AG04449 (cell line): ENCODE measurements at places on chromosomes 2 and 18.

- DNase-seq: no peak
These were observed 3.3 kb upstream of the NAPG start for GRCh38 chr18:10522574-10522973.

DNA sequence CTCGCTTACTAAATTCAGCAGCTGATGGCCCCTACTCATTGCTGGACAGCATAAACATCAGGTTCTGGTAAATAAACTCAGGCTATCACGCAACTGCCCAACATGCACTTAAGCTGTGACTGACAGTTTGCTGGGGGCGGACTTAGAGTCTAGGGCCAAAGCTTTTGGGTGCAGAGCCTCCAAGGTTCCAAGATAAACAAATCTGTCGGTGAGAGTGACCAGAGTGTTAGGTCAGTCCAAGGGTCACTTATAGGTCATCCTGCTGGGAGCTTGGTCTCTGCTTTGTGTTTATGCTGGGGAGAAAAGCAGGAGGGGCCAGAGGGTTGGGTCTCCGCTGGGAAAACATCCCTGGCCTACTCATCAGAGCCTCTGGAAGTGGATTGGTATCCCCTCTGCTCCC lies 188.6 kb upstream of the GATA6 start:
- DNase-seq: no peak

DNA sequence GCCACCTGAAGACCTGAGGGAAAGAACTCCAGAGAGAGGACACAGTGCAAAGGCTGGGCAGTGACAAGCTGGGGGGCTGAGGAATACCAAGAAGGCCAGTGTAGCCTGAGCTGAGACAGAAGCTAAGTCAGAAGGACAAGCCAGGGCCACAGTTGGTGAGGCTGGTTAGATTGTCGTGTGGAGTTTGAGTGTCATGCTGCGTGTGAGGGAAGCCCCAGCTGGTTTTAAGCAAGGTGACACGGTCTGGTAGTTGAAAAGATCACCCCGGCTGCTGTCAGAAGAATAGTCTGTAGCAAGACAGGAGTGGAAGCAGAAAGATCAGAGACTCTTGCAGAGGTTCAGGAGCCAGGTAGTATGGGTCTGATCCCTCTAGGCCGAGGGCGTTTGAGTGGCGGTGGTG lies 50.6 kb upstream of the RMDN2 start:
- no peak for DNase-seq

- DNase-seq: no peak
These were observed 1.9 kb upstream of the NT5DC4 start for GRCh38 chr2:112718863-112719370.

DNA sequence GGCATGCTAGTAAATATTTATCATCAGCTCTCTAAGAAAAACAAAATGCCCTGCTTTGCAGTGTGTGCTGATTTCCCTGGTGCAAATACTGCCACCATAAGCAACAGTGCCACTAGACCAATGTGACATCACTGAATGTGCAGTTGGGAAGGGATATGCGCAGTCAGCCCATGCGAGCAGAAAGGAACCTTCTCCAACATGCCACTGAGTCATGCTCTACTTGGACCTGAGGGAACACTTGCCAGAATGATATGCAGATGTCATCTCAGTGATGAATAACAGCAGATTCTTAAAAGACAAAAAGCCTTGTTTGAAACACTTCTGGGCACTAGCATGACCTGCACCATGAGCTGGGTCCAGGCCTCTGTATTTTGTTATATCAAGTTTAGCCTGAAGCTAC lies 55.3 kb upstream of the REL start:
- no peak for DNase-seq

- no peak for DNase-seq
These were observed 39.5 kb downstream of the ATP6V1C2 start for GRCh38 chr2:10760794-10761504.

GRCh38 chr2:196415384-196415783 lies 224.1 kb upstream of the CCDC150 start:
- DNase-seq: no peak

GRCh38 chr2:235937936-235938335 lies 230.2 kb downstream of the GBX2 start:
- DNase-seq: no peak

GRCh38 chr2:74221091-74221490 lies 22.7 kb downstream of the MTHFD2 start:
- no peak for DNase-seq

GRCh38 chr18:69031571-69031970 lies 233.7 kb downstream of the CCDC102B start:
- DNase-seq: no peak

DNA sequence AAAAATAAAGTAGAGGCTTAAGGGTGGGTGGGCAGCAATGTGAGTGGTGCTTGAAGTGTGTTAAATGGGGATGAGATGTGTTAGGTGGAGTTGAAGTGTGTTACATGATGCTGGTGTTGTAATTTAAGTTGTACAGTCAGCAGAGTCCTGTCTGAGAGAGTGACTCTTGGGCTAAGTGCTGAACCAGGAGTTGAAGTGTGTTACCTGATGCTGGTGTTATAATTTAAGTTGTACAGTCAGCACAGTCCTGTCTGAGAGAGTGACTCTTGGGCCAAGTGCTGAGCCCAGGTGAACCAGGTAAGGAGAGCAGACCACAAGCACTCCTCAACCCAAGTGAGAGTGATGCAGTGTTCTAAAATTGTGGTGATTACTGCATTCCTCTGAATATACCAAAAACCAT lies 40.6 kb downstream of the LCLAT1 start:
- DNase-seq: no peak

DNA sequence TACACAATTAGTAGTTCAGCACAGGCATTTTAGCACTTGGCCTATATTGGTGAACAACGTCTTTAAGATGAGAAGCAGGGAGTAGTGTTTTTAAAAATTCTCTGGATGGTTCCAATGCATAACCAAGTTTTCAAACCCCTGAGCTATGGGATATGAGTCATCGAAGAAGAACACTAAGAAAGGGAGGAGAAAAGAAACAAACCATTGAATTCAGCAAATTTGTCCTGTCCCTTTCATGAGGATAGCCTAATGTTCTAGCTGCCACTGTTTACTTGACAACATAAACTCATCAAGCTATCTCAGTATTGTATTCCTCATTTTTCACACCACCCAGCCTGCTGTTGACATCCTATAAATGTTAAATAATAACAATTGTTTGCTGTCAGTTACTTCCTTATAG lies 158.0 kb downstream of the BARD1 start:
- DNase-seq: no peak

GRCh38 chr2:95076705-95077529 lies 44.7 kb downstream of the MRPS5 start:
- no peak for DNase-seq

DNA sequence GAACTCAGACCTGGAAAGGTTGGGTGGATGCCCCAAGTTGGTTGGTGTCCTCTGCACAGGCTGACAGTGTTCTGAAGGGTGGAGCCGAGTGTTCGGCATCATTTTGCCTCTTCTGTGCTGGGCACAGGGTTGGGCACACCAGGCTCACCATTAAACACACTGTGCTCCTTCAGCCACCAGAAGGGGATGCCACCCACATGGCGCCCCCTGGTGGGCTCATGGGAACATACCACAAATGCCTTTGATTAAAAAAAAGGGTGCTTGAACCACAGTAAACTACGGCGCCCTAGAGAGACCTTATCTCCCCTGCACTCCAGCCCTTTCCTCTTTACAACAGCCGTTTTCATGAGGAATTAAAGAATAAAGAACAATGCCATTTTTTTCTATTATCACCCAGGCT lies 89.4 kb downstream of the CELF4 start:
- no peak for DNase-seq

DNA sequence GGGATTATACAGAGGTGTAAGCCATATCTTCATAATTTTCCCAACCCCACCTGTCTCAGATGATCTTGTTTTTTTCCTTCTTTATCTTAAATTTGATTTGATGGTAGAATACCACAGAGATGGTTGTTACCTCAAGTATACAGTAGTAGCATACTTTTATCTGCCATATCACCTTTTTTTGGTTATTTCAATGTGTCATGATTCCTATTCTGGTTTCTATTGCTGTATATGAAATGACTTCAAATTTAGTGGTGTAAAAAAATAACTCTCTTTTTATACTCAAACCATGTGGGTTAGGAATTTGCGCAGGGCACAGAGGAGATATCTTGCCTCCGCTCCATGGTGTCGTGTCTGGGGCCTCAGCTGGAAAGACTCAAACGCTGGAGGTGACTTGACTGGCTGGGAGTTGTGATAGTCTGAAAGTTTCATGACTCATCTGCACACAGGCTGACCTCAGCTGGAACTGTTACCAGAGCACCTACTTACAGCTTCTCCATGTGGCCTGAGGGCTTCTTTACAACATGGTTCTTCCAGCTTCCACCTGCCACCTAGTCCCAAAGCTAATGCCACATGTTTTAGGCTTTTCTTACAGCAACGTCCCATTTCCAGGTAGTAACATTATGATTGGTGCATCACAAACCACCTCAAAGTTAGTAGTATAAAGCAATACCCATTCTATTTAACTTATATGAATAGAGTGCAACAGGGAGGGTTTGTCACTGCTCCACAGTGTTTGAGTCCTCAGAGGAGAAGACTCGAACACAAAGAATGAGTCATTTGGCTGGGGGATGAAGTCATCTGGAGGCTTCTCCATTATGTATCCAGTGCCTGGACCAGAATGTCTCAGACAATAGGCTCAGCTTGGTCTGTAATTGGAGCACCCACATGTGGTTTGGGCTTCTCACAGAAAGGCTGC lies 82.3 kb upstream of the XPO1 start:
- DNase-seq: peak; percentile 44

DNA sequence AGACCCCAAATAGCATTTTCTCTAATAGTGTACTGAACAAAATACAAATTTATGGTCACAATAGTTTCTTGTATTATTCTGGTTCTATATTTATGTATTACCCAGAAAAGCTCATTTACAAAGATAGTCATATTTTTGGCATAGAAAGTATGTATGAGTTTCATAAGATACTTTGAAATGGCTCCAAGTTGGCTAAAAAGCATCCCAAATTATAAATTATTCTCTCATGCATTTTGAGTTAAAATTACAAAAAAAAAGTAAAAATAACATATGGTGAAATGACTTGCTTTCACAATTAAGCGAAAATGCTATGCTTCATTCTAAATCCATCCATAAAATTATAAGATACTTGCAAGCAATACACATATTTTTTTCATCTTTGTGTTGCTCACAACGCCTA lies 530.7 kb downstream of the ZNF804A start:
- DNase-seq: no peak

- no peak for DNase-seq
These were observed 138.7 kb downstream of the PAX3 start for GRCh38 chr2:222160125-222160524.

- no peak for DNase-seq
These were observed 96.0 kb downstream of the SMAD7 start for GRCh38 chr18:48854780-48855179.

- DNase-seq: no peak
These were observed 1.1 kb upstream of the KCNIP3 start for GRCh38 chr2:95296011-95296410.

DNA sequence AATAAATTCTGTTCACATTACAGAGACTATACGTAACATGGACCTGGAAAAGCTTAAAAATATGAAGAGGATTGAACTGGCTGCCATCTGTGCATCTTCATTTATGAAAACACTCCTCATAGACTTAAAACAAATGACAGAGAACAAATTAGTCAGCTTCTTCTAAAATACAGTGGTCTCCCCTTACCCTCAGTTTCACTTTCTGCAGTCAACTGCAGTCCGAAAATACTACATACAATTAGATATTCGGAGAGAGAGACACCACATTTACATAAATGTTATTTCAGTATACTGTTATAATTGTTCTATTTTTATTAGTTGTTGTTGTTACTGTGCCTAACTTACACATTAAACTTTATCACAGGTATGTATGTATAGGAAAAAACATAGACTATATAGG lies 6.5 kb downstream of the RNF103 start:
- DNase-seq: no peak

DNA sequence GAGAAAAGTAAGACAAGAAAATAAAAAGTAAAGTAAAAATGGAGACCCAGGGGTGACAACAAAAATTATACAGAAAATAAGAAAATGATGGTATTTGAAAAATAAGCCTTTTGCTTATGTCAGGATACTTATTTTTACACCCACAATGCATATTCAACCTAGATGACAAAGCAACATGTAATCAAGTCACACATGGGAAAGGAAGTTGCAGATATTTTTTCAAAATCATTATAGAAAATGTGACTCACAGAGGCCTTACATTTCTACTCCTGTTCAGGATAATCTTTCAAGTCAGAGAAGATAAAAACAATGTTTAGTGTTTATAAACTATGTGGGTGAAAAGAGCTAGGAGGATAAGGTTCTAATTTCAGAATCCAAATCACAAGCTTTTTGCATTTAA lies 275.3 kb upstream of the UBE2E3 start:
- DNase-seq: no peak

DNA sequence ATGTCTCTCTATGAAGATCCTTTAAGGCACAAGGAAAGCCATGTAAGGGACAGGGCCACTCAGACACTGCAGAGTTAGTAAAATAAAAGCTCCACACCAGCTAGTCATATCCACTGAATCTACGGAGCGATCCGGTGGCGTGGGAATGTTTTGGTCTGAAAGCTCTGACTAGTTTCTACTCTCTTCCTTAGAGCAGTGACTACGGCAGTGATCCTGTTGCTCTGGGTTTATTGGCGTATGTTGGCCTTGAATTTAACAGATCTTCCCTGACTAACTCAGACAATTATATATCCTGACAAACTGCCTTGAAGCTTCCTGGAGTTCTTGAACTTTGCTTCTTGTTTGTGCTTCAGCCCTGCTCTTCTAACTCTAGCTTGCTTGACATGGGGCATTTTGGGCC lies 115.3 kb upstream of the FZD5 start:
- DNase-seq: no peak

DNA sequence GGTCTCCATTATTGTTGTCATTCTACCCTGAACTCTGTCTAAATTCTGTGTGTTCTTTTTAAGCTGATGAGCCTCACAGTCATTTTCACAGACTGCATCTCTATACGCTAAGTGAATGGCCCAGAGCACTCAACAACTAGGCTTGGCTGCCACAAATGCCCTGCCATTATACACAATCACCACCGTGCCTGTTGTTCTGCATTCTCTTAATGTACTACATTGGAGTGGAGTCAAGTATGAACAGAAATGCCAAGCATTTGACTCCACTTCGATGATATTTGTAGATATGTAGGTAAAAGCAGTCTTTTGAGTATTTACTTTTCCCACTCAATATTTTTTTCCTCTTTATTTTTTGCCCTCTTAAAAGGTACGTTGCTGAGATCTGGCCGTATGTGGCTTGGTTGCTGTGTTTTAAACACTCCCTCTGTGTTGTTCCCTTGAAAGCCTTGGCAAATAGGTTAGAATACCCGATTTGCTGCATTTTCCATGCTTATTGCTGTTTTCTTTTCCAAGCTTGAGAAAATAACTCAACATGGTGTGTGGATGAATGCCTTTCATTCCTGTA lies 36.2 kb upstream of the TMEFF2 start:
- DNase-seq: no peak

GRCh38 chr2:127347734-127348392 lies 39.9 kb downstream of the MAP3K2 start:
- no peak for DNase-seq

GRCh38 chr2:29322011-29322410 lies 206.8 kb downstream of the CLIP4 start:
- DNase-seq: no peak
